ENCODE measurements at places on chromosomes 5 and 9. TPM values are rescaled to one million over a fixed set of nuclear protein-coding genes. Genes with fewer than 3 reads are reported as not detected.

Gene ACTBL2
- not detected for polyA plus RNA-seq

Gene FGFR4
- polyA plus RNA-seq: not detected

Gene CKS2
- polyA plus RNA-seq: 45.9 TPM

Gene SNAPC4
- 2.0 TPM for polyA plus RNA-seq

Gene OLFM1
- not detected for polyA plus RNA-seq

Gene PCDHB2
- not detected for polyA plus RNA-seq

Gene SHOC1
- polyA plus RNA-seq: not detected

DNA sequence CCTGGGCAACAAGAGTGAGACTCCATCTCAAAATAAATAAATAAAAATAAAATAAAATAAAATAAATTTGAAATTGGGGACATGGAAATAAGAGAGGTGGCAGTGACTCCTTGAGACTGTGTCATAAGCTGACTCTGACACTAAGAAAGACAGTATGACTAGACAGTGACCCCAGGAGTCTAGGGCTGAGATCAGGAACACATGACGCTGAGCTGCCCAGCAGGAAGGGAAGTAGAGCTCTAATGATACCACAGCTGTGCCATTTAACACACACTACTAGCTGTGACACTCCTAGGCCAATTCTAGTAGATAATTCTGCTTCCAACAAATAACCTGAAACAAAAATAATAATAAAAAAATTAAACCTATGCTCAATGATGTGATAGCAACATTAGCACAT lies 293.0 kb downstream of the SEC61B start:
- DNase-seq: no peak

GRCh38 chr5:40916226-40916625 lies 6.9 kb downstream of the C7 start:
- DNase-seq: no peak

- DNase-seq: no peak
These were observed 38.7 kb downstream of the JAKMIP2 start for GRCh38 chr5:147743678-147744374.

DNA sequence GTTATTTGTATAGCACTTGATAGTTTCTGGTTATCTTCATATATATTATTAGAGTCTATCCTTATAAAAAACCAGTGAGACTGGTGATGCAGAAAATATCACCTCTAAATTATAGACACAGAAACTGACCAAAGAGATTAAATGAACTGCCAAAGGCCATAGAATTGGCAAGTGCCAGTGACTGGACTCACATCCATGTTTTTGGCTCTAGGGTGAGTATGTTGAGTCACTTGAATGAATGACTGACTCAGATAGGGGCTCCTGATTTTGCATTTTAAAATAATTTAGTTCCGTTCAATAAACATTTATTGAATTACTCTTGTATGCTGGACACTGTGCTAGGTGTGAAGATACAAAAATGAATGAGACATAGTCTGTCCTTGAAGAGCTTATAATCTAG lies 70.7 kb downstream of the NR2F1 start:
- DNase-seq: no peak

- DNase-seq: no peak
These were observed 495.6 kb upstream of the CTNND2 start for GRCh38 chr5:12399868-12400267.

DNA sequence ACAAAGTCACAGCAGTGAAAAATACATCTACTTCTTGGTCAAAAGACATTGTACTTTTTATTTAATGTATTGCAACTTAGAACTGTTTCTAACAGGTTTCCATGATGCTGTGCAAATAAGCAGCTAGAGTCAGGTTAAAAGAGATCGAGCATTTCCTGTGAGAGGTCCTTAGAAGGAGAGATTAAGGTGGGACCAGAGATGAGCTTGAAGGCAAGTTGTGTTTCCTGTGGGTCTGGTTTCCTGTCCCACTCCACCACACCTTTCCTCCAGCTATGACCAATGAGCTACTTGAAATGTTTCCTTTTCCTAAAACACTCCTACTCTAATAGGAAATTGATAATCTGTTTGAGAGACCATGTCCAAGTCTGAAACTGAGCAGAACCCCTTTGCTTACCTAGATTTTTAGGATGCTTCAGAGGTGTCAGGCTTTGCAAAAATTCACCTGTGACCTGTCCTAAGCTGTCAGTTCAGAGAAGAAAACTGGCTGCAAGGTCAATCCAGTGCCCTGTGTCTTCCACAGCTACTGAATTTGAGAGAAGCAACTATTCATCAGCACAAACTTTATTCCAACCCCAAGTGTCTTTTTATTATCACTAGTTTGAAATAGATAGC lies 13.1 kb upstream of the RLN1 start:
- peak; percentile 37 for DNase-seq

DNA sequence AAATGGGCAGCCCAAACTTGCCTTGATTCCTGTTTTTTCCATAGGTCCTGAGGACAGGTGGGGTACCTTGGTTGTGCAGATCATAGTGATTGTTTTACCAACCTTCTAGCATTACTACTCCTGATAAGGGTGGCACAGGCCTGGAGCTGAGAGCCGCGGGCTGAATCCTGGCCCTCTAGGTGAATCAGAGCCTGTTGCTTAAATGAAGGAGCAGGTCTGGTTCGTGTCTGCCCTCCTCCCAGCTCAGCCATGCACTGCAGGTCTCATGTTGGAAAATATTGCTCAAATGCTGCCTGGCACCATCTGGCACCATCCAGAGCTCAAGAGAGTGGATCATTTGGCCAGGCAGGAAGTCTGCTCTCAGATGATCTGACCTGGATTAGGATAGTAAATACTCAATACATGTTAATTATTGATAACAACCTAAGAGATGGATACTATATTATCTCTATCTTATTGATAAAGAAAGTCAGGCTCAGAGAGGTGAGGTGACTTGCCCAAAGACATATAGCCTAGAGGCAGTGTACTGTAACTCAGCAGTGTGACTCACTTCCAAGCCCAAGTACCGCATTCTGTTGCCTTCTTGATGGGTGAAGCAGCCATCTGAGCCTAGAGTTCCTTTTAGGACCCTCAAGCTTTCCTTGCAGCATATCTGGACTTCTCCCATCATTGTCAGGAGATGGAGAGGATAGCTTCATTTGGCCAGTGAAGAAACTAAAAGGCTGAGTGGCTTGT lies 104.3 kb upstream of the PITX1 start:
- no peak for DNase-seq

- no peak for DNase-seq
These were observed 152.8 kb downstream of the YIPF5 start for GRCh38 chr5:144017631-144018030.

GRCh38 chr5:172972552-172972951 lies 11.0 kb upstream of the ATP6V0E1 start:
- DNase-seq: no peak

DNA sequence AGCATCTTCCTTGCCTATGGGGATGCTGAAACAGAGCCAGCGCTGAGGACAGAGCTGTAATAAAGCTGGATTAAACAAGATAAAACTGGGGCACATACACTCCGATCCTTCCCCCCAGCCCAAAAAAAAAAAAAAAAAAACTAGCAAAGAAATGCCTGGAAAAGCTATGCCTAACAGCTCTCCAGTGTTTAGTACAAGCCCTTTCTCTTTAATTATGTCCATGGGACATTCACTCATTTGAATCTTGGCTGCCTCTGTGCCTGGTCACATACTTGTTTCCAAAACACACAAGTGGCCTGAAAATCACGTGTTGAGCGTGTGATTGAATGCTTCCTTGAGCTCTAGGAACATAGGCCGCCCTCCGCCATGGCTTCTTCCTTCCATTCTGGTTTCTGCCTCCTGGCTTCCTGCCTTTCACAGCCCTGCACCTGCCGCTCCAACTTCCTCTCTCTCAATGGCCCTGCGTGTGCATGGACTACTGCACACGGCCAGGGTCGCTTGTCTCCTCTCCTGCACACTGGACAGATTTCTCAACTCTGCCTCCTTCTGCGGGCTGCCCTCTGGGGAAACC lies 111.0 kb upstream of the RETREG1 start:
- no peak for DNase-seq

DNA sequence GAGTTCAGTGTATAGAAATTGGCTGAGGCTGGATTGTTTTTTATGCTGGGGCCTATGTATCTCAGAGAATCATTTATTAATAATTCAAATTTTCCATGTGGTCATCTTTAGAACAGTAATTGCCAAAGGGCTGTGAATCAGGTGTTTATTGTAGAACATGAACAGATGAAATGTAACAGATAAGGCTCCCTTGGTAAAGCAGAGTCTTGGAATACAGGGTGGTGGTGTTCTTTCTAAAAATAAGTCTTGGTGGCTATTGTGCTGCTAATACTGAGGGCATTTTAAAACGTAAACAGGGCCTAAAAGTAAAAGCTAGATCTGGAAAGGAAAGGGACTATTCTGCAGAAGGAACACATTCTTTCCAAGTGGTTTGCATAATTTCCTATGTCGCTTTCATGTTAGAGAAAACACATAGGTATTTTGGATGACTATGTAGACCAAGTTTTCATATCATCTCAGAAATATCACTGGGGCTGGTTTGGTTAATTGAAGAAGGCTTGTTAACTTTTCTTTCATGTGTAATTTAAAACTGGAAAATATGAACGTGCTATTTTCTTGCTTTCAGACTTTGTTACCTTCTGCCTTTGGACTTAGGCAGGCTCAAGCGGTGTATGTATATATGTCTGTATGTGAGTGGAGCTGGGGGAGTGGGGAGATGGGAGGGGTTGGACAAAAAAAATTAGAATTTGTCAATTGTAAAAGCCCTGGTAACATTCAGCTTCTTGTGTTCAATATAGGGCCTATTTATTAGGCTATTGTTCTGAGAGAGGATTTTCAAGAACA lies 119.9 kb upstream of the ANKRD55 start:
- no peak for DNase-seq

DNA sequence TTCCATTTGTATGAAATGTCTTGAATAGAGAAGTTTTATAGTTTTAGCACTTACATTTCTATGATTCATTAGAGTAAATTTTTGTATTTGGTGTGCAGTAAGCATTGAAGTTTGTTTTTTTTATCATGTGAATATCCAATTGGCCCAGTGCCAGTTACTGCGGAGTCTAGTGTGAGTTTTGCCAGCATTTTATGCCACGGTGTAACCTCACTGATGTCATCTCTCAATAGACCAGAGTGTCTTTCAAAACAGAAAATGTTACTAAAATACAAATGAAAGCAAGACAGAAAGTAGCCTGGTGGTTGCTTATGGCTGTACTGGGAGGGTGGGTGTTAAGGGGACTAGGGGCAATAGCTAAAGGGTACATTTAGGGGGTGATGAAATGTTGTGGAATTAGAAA lies 62.8 kb downstream of the IPPK start:
- DNase-seq: no peak

DNA sequence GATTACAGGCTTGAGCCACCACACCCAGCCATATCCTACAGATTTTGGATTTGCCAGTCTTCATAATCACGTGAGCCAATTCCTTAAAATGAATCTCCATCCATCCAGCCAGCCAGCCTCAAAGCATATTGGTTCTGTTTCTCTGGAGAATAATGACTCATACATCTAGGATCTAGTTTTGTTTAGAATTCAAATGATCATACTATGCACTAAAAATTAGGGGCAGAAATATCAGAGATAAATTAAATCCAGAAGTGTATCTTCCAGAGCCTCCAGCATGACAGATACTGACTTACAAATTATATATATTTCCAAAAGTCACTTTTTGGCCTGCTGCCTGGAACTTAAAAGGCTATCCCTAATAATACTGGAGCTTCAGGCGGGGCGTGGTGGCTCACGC lies 119.1 kb upstream of the NR5A1 start:
- DNase-seq: no peak

DNA sequence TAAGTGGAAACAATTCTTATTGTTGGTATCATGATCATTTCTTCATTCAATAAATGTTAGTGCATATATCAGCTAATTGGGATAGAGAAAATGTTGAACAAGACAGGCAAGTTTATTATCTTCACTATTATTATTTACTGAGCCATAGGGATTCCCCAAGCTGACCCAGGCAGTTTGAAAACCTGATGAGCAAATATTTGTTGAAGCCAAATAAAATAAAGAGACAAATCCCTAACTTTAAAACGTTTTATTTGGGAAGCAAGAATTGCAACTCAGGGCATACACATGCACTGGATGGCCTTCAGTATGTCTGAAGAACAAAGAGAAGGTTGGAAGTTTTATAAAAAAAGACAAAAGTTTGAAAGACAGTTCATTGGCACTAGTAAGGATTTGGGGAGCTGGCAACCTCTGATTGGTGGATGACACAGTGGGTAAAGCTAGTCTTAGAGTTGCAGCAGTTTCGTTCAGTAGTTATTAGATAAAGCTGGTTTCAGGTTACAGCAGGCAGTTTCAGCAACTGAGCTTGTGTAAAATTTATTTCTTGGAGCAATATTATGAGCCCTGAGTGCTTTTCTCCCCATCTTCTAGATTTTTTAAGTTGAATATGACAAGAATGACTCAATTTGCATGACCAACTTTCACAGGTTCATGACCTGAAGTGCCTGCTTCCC lies 44.7 kb upstream of the PRLR start:
- no peak for DNase-seq

DNA sequence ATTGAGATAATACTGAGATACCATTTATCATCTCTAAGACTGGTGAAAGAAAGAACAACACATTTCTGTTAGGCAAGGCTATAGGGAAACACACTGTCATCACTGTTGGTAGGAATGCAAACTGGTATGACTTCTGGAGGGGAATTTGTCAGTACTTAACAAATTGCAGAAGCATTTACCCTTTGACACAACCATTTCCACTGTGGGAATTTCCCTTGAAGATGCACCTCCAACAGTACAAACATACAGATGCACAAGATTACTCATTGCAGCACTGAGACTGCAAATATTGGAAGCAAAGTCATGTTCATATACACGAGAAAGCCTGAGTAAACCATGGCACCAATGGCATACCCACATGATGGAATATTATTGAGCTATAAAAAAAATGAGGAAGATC lies 17.6 kb downstream of the GM2A start:
- no peak for DNase-seq

GRCh38 chr9:105507096-105507790 lies 50.7 kb upstream of the FKTN start:
- no peak for DNase-seq

- DNase-seq: peak; percentile 0
These were observed 482.9 kb downstream of the AGTPBP1 start for GRCh38 chr9:85258823-85259370.

GRCh38 chr9:128084746-128085145 lies 16.7 kb downstream of the SLC25A25 start:
- DNase-seq: no peak

DNA sequence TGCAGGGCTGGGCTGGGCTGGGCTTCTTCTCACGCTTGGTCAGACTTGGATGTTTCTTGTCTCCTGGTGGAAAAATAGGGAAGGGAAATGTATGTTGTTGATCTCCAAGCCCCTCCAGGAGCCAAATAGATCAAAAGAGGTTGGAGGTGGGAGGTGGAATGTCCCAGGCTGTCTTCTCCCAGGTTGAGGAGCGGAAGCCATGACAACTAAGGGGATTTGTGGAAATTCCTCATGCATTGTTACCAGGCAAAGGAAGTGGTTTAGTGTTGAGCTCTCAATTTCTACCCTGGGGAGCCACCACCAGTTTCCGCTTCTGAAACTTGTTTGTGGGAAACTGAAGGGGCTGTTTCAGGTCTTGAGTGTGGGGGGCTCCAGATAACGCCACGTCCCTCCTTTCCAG lies 79.0 kb downstream of the SPRY4 start:
- no peak for DNase-seq

GRCh38 chr5:114416254-114416653 lies 54.4 kb downstream of the KCNN2 start:
- no peak for DNase-seq

Data from immature natural killer cell (primary cell).